ENCODE measurements at places on chromosomes 3 and 15.

- no peak for DNase-seq
These were observed 63.8 kb downstream of the NCEH1 start for GRCh38 chr3:172647080-172647479.

GRCh38 chr3:16305111-16305541 is 40.1 kb downstream of the OXNAD1 start:
- no peak for DNase-seq

- no peak for DNase-seq
These were observed 379.0 kb upstream of the SGO1 start for GRCh38 chr3:20564966-20565365.

DNA sequence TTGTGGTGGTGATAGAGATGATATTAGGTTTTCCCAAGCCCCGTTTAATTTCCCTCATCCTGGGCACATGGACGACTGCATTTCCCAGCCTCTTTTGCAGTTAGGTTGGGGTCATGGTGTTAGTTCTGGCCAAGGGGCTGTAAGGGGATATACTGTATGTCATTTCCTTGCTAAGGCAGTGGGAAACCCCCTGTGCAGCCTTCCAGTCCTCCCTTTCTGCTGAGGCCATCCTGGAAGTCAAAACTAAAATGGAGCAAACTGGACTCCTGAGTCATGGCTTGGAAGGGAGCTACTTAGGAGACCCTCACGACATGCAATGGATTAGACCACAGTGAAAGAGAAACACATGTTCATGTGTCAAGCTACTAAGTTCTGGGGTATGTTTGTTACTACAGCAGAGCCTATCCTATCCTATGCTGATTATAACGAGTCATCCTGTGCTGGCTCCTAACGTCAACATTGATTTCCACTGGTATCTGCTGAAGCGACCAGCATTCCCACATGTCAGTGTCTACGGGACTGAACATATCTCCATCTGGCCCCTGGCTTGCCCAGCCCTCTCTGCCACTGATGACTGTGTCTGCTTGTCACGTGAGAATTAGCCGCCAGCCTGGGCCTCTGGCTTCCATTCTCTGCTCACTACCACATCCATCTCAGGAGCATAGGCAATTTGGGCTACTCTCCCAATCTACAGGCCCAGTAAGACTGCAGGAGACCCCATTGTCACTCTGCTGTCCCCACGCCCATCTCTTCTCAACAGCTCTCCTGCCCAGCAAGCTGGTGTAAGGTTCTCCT is 85.6 kb upstream of the MEF2A start:
- DNase-seq = no peak

- no peak for DNase-seq
These were observed 3.2 kb upstream of the CHSY1 start for GRCh38 chr15:101255051-101255395.

GRCh38 chr3:101643861-101644613 is 32.9 kb downstream of the ZBTB11 start:
- DNase-seq = no peak

GRCh38 chr3:107674371-107674770 is 151.6 kb downstream of the BBX start:
- peak; percentile 24 for DNase-seq

GRCh38 chr3:52121464-52121805 is 32.8 kb downstream of the POC1A start:
- no peak for DNase-seq

- DNase-seq = no peak
These were observed 119.7 kb downstream of the CD47 start for GRCh38 chr3:107970993-107971580.

DNA sequence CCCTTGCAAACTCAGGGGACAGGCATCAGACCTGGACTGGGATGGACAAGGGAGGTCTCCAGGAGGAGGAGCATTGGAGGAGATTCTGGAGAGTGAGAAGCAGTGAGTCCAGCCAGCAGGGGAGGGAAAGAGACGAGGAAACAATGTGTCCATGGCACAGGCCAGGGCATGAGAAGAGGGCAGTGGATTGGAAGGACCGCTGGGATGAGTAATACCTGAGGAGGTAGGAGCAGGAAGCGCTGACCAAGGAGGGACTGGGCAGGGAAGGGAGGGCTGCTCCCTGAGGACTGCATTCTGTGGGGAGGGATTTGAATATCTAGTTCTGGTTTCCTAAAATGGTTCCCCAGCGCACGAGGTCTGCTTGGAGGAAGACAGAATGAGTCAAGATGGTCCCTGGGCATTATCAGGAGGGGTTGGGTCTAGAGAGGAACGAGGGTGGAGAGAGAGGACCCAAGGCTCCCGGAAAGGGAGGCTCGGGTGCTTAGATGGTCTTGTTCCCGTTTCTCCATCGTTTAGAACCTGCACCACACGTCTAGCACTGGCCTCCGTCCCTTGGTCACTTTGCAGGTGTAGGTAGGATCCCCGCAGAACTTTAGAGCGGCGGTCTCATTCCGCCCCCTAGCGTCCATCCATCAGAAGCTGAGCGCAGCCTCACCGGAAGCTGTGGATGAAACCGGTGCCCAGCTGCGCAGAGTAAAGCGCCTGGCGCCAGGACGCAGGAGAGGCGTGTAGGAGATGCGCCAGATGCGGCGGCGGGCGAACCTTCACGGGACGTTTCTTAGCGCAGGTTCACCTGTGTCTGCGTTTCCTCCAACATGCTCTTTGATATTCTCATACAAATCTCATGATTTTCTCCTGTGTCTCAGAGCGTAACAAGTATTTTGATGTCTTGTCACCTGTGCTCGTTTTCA is 190.7 kb upstream of the NDN start:
- DNase-seq = no peak

DNA sequence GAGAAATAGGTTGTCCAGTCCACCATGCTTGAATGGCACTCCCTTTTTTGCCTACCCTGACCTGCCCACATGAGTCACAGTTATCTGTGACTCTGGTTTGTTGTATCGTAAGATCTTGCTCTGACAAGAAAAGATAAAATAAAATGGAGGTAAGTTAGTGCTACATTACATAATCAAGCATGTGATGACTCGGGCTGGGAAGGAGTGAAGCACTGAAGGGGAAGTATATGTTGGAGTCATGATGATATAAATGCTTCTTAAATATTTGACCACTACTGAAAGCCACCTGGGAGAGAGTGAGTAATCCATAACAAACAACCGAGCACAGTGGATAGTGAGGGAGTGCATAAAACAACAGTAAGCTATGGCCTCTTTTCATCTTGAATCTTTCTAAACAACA is 124.4 kb downstream of the SHOX2 start:
- no peak for DNase-seq

DNA sequence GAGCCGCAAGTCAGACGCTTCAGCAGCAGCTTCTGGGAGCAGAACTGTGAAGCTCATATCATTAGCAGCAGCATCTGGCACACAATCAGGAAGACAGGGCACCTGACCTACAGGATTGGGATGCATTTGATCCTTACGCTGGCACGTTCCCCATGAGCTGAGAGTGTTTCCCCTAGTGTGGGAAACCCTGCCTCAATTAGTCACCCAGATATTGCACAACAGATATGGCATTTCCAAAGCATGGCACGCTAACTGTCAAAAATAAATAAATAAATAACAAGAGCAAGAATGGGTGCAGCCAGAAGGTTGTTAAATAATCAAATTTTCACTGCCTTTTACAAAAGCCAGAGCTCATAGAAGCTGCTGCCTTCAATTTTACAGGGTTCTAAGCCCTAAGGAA is 189.6 kb upstream of the THBS1 start:
- DNase-seq = no peak

GRCh38 chr15:38994310-38994709 is 429.7 kb upstream of the RASGRP1 start:
- no peak for DNase-seq

DNA sequence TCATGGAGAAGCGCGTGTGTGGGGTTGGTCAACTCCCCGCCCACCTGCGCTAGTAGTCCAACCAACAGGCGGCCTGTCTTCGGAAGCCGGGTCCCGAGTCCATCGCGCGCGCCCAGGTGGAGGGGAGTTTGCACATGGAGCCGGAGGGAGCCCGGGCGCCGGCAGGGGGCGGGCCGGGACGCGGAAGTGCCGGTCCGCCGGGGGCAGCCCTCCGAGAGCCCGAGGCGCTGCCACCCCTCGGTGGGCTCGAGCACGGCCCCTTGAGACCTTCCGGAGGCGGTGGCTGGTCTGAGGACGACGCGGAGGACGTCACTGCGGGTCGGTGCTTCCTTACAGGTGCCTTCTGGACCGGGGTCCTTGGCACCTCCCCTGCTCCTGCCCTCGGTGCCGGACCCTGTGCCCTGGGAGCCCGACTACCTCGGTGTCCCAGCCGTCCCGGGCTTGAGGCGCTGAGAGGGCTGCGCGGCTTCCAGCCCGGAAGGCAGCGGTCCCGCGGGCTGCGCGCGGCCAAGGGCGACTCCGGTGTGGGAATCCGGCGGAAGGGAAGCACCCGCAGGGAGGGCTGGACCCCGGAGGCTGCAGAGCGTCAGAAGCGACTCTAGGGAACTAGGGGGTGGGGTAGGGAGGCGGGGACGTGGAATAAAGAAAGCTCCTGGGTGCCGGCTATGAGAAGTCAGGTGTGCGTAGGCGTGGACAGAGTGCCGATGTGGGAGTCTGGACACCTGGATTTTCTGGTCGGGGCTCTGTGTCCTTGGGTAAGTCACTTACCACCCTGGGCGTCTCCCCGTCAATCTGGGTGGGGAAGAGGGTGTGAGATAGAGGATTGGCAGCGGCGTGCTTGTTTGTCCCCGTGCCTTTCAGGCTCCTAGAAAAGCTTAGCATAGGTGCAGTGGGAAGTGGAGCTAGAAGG is 212.3 kb downstream of the FGF12 start:
- no peak for DNase-seq

GRCh38 chr15:66703540-66703941 is 1.5 kb downstream of the SMAD6 start:
- no peak for DNase-seq

DNA sequence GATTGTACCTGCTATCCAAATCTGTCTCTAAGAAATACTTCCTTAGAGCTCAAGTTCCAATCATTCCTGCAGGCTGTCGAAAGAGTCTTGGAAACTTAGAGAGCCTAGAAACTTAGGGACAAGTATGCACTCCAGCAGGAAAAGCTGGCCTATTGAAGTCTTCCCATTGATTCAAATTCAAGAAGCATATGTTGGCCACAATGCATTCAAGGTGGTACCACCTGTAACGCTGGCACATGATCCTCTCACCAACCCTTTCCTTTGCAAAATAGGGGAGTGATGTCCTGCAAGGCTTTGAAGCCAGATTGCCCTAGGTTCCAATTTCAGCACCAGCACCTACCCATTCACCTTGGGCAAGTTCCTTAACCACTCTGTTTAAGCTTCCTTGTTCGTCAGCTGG is 6.0 kb downstream of the ADAMTS9 start:
- DNase-seq = no peak

DNA sequence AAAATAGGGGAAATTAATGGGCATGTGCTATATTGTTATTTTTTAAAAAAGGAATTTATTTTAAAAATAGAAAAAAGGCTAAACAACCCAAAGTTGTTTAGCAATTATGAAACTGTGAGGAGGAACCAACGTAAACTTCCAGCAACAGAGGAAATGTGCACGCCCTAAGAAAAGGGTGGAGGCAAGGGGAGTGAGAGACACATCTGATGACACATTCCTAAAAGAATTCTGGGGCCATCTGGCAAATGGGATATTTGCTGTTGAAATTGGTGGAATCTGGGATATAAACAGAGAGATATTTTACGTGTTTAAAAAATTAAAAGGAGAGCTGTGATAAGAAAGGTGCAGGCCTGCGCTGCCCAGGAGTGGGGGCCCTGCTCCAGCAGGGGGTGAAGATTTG is 50.8 kb upstream of the MUC13 start:
- no peak for DNase-seq

- DNase-seq = no peak
These were observed 30.4 kb downstream of the ATG3 start for GRCh38 chr3:112531358-112531781.

- no peak for DNase-seq
These were observed 118.2 kb upstream of the RAP2B start for GRCh38 chr3:153043729-153044328.

All from nucleus accumbens (tissue), 56 donors.